Left kidney (tissue), 8 donors: ENCODE measurements at places on chromosomes 5 and 9.
A peak's percentile ranks its signal among the peaks of the same experiment; 100 is the strongest.

DNA sequence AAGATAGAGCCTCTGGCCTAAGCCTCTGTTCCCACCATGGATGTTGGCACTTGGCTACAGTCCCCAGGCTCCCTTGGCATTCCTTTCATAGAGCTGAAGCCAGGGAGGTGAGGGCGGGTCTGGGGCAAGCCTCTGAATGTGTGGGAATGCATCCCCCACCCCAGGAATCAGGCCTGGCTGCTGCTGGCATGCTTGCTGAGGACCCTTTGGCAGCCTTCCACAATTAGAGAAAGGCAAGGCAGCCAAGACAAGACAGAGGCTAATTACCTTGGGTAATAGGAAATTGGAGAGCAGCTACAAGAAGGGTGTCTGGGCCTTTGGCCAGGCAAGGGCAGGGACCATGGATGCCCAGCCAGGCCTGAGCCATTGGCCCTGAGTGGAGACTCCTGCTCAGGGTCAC lies 204.4 kb upstream of the TRIM32 start:
- no peak for DNase-seq

DNA sequence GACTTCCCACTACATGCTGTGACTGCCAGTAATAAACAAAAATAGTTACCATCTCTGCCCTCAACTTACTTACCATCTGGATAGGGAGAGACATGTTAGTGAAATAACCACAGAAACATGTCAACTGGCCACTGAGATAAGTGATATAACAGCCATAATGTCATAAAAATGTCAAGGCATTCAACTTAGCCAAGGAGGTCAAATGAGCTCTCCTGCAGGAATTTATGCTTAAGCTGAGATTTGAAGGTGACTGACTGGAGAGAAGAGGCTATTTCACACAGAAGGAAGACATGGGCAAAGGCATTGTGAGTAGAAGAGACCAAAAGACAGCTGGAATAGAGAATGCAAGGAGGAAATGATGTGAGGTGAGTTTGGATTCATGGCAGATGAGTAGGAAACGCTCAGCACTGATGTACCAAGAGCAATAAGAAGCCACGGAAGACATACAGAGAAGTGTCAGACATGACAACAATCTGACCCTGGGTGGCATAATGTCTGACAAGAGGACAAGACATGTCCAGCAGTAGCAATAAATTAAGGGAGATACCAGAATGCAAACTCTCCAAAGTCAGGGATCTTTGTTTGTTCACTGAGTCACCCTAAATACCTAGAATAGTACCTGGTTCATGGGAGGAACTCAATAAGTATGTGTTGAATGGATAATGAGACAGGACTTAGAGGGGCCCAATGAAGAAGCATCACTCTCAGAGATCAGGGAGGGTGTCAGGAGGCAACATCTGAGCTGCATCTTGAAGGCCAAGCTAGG lies 318.8 kb downstream of the ACTL7B start:
- DNase-seq: no peak

DNA sequence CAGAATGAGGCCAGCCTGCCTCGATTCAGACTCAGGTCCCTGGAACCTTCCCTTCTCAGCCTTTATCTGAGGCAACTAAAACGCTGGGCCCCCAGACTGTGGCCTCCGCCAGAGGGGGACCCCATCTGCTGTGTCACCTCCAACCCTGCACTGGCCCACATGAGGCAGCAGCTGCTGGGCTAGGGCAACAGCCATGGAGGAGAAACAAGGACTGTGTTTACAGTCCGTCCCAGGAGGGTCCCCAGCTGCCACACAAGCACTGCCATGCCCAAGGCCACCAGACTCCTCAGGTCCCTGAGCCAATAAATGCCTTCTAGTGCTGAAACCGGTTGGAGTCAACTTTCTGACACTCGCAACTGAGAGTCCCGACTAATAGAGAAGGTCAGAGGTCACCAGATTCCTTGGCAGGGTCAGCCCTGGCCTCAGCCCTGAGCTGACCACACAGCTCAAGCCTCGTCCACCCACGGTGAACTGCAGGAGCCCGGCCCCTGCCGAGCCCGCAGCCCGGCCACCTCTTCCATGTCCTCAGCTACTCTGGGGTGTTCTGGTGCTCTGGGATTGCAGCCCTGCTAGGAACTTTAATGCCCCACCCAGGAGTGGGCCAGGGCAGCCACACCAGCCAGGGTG lies 77.0 kb downstream of the ZNF354C start:
- DNase-seq: no peak

- DNase-seq: no peak
These were observed 128.5 kb upstream of the FAM174A start for GRCh38 chr5:100406640-100407039.

DNA sequence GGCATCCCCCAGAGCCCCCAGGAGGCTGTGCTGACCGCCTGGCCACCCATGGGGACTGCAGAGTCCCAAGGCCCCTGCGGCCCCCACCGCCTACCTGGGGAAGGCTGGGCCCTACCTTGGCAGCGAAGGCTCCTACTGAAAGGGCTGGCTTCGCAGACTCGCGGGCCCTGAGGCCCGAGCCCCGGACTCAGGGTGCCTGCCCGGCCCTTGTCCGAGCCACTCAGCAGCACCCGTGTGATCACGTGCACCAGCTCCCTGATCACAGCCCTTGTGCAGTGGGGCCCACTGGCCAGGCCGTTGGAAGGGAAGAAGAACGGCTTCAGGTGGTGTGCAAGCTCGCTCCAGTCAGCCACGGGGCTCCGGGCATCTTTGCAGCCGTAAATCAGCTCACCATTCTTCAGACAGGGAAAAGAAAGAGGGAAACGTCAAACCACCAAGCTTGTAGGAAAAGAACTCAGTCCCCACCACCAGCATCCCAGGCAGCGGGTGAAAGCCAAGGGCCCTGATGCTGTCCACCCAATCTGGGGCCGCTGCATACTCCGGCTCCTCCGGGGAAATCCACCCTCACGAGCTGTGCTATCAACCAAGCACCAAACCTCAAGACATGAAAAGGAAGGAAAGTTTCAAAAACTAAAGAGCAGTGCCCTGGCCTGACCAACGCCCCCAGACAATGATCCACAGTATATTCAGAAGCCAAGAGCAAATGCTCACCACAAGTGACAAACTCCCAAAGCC lies 31.9 kb downstream of the IPPK start:
- no peak for DNase-seq

DNA sequence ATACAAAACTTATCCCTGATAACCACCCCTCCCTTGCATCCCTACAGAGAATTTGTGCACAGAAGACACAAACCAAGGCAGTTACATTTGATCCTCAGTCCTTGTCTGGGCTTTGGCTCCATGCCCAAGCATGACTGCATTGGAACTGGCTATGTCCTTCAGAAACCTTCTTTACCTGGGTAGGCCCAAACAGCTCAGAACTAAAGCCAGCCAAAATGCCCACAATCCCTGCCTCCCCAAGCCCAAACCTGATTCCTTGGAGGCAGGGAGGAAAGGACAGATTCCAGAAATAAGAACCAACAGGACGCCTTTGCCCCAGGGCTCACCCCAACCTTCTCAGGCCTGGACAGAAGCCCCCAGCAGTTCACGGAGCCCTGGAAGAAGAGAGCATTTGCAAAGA lies 8.2 kb downstream of the IL17B start:
- no peak for DNase-seq

DNA sequence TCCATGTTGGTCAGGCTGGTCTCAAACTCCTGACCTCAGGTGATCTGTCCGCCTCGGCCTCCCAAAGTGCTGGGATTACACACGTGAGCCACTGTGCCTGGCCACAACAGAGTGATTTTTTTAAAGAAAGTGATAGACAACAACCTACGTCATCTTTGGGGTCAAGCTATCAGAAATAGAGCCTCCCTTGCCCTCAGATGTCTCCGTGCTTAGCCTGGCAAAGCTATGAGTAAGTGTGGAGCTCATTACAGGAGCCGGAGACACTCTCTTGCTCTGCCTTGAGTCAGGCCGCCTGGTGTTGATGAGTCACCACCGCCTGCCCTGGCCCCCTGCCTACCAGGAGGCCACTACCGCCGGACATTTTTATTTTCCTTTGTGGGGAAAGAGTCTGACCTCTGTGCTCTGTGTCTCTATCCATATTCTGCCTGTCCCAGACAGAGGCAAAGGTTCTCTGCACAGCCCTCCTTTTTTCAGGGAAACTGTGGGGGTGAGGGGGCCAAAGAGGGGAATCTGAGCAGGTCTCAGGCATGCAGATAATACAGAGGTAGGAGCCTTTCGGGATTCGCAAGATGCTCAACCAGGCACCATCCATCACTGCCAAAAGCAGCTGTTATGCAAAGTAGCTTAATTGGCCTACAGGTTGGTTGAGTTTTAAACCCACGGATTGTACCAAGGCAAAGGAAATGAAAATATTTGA lies 123.7 kb upstream of the CPEB4 start:
- no peak for DNase-seq

DNA sequence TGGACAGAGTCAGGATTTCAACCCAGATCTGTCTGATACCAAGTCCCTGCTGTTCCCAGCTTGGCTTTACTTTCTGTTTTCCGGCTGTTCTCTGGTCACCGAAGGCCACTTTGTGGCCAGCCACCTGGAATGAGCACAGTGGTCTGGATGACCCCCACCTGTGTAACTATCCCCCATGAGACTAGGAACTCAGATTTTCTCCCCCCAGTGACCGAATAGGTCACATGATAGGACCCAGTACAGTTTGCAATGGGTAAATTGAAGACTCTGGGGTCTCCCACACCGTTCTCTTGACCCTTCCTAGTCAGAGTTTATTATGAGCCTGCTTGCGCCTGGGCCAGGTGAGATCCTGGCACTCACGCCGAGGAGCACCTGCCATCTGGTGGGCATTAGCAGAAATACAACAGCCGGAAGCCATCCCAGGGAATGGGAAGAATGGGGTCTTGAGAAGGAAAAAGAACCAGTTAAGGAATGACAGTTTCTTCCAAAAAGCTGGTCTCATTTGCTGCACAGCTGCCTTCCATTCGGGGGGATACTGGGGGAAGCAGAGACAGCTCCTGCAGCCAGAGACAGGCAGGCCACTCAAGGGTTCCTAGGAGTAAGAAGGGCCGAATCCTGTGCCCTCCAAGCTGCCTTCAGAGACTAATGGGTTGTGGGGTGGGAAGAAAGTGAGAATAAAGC lies 7.1 kb downstream of the PHYHD1 start:
- DNase-seq: peak; percentile 46

- no peak for DNase-seq
These were observed 114.8 kb upstream of the DAPK1 start for GRCh38 chr9:87382900-87383299.

DNA sequence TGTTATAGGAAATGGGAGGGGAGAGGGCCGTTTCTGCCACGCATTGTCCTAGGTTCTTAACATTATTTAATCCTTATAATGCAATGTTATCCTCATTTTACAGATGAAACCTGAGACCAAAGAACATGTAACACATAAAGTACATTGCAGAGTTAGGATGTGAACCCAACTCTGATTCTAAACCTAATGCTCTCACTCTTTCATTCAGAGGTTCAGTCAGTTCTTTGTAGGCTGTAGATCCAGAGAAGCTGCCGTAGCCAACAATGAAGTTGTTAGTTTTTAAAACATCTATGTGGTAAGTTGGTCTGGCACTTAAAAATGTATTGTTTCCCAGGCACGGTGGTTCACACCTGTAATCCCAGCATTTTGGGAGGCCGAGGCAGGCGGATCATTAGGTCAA lies 10.5 kb upstream of the PSMD5 start:
- DNase-seq: no peak

DNA sequence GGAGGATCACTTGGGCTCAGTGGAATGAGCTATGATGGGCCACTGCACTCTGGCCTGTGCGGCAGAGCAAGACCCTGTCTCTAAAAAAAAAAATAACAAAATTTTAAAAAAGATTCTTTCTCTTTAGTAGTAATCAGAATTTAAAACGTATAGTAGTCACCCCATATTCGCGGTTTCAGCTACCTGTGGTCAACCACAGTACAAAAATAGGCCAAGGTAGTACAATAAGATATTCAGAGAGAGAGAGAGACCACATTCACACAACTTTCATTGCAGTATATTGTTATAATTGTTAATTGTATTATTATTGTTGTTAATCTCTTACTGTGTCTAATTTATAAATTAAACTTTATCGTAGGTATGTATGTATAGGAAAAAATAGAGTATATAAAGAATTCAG lies 18.7 kb downstream of the INIP start:
- no peak for DNase-seq
